Activated naive CD4-positive, alpha-beta T cell treated with Interleukin-2 at 50 U/mL for 16 hours (primary cell): ENCODE measurements at places on chromosomes 7 and 10.

- no peak for DNase-seq
These were observed 13.8 kb upstream of the CYP3A5 start for GRCh38 chr7:99693427-99694200.

DNA sequence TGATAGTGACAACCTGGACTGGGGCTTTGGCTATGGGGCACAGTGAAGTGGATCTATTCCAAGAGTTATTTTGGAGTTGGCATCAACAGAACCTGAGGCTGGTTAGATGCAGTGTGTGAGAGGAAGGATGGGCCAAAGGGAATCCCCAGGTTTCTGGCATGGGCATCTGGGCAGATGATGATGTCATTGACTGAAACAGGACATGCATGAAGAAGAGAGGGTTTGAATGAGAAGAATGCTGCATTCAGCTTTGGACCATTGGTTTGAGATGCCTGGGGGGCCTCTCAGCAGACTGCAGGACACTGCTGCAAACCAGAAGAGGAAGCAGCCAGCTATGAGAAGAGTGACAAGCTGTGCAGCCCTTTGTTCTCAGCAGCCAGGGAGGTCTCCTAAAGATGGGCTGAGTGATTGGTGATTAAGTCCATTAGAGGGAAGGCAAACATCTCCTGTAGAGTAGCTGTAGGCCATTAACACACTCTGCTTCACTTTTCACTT, 23.1 kb upstream of the PIK3CG start:
- no peak for DNase-seq

GRCh38 chr10:52469970-52470705, 156.1 kb downstream of the DKK1 start:
- no peak for DNase-seq

- no peak for DNase-seq
These were observed 91.7 kb downstream of the SORCS1 start for GRCh38 chr10:107072786-107073185.

GRCh38 chr7:144452064-144452463, 48.6 kb upstream of the NOBOX start:
- DNase-seq, result no peak

- DNase-seq, result no peak
These were observed 295.9 kb upstream of the NFE2L3 start for GRCh38 chr7:25855854-25856782.
